ENCODE measurements at places on chromosomes 7 and 10. TPM values are rescaled to one million over a fixed set of nuclear protein-coding genes. Genes with fewer than 3 reads are reported as not detected.

DEPP1 gene
- total RNA-seq = 27.5 TPM

NXPH1 gene
- total RNA-seq = not detected

MACROH2A2 gene
- 17.9 TPM for total RNA-seq

C7orf57 gene
- not detected for total RNA-seq

ASB10 gene
- 35.4 TPM for total RNA-seq

WBP1L gene
- 22.6 TPM for total RNA-seq

CABCOCO1 gene
- not detected for total RNA-seq

RTKN2 gene
- total RNA-seq = not detected

NAT16 gene
- not detected for total RNA-seq

POP7 gene
- 30.6 TPM for total RNA-seq

RBM20 gene
- 101 TPM for total RNA-seq

EGR2 gene
- 0.52 TPM for total RNA-seq

OR2A1 gene
- total RNA-seq = not detected

FIS1 gene
- total RNA-seq = 322 TPM

EPDR1 gene
- 74.4 TPM for total RNA-seq
